ENCODE measurements at places on chromosomes 7 and 10.

GRCh38 chr7:155219947-155220769 is 77.5 kb upstream of the INSIG1 start:
- DNase-seq, result no peak

DNA sequence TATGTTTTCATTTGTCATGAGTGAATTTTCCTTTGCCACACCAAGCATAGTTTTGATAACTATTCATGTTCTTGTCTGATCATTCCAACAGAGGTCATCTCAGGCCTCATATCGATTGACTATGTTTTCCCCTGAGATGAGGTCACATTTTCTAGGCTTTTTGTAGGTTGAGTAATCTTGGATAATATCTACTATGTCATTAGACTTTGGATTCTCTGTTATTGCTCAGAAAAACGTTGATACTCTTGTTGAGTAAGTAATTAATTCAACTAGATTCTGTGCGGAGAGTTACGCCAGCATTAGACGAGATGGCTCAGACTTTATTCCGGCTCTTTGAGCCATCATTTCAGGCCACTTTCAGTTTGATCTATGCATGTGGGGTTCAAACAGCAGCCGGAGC is 57.7 kb downstream of the KLF6 start:
- DNase-seq, result no peak

DNA sequence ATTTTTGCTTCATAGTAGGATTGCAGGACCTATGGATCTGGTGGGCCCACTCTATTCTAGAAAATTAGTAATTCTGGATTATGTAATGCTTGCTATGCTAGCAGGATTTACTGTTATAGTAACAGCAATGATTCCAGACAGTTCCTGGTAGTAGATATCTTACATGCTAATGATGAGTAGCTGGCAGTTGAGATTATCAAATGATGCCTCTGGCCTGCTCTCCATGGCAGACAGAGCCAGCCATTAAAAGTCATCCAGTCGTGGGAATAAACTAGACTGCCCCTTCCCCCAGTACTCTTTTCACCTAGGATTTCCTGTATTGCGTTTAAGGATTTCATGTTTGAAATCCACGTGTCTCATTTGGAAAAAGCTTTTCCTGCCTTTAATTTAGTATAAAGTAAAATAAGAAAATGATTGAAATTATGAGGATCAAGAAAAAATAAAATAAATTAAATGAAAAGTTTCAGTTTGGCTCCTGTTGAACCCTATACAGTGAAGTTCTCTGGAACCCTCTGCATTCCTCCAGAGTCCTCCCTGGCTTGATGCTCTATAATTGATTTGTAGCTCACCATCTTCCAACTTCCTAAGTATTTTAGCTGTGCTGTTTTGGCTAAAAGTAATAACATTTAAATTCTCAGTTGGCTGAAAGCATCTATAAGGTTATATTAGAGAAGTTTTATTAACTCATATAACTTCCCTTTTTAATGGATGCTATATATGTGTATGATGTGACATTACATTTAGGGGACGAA is 14.6 kb downstream of the UMAD1 start:
- no peak for DNase-seq

DNA sequence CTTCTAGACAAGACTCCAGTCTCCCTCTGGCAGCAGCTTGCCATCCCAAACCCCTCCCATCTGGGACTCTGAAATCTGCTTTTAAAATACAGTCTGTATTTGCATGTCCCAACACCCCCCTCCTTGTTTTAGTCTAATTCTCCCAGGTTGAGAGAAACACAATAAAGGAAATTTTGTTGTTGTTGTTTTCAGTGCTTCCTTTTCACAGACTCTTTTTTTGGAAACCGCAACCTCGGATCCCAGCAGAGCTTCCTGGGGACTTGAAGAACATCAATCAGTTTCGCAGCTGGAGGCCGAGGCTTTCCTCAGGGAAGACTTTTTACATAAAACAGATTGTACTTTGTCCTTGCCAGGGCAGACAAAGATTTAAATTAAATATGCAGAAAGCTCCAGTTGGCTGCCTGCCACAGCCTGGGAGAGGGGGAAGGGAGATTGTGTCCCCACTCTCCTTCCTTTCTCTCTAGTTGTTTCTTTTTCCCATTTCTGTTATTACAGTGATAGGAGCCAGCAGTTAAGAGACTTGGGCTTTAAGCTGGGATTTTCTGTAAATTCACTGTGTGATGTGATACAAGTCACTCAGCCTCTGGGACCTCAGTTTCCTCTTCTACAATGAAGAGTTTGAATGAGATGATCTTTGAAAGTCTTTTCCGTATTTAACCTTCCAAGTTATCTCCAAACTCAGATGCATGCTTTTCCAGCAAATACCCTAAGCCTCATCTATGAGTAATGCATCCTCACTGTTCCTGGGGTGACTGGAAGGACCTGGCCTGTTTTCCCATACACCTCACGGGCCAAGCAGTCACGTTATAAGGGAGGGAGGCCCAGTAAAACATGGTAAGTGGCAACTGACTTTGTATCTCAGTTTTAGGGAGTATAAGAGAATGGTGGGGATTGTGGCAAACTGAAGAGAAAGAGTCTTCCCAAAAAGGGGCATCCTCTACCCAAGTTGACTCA is 192.3 kb downstream of the REEP3 start:
- DNase-seq, result no peak

GRCh38 chr7:149454750-149455149 is 6.1 kb downstream of the ZNF777 start:
- no peak for DNase-seq

DNA sequence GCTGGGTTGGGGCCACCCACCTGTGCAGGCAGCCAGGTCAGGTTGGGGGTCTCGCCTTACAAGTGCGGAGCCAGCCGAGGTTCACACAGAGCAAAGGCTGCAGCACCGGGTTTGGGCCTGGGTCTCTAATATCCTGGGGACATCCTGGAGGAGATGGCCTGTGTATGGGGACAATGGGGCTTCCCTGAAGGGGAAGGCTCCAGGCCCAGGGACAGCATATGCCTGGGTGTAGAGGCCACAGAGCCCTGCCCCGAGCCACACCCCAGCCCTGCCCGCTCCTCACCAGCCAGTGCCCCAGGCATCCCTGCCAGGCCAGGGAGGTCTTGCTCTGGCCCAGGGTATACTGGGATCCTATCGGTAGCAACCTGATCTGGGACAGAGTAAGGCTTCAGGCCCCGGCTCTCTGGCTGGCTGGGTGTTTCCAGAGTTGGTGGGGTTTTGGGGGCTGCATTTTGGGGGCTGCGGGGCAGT is 9.1 kb downstream of the TTYH3 start:
- DNase-seq, result no peak

- no peak for DNase-seq
Measured at GRCh38 chr10:110686047-110686446, 41.9 kb downstream of the RBM20 start.

DNA sequence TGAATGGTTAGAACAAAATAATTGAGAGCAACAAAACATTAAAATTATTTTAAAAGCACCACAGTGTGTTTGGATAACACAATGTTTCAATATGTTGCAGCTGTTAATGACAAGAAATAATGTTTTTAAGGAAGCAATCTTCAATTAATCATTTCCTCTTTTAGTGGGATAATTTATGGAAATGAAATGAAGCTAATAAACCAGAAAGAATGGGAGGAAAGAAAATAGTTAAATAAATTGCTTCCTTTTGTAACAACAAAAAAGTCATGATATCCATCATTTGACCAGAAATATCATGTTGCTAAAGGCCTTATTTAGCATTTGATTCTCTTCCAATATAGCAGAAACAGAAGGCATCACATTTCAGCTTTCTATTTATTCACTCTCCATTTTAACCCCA is 224.5 kb downstream of the SEMA3A start:
- no peak for DNase-seq

DNA sequence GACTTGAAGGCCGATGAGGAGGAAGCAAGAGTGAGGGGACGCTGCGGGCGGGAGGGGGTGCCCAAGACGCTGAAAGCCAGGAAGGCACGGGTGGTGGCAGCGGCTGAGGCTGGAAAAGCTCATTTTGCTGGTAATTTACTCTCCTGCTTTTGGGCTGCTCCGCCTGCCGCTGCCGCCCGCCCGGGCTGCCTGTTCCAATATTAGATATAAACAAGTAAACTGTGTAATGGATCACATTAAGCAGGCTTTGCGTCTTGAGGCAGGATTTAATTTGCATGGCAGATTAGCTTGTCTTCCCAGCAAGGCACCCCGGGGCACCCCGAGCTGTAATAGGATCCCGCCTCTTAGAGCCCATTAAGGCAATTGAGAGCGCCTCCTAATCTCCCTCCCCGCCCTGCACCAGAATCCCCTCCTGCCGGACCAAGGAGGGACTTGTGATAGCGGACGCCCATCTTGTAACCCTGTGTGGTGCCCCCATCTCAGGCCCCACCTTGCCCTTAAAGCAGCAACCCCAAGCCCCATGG is 46.1 kb upstream of the SLF2 start:
- DNase-seq, result no peak

DNA sequence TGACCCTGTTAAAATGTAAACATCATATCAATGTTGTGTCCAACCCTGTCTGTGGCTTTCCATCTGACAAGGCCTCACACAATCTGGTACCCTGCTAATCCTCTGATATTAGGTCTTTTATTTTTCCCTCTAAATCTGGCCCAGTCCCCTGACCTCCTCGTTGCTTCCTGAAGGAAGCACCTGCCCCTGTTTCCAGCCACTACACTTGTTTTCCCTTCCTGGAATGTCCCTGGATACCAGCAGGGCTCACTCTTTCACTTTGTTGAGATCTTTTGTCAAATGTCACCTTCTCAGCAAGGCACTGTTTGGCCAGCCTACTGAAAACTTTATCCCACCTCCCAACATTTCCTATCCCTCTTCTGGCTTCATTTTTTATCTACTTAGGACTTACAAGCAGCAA is 2.1 kb downstream of the SAMD9L start:
- no peak for DNase-seq

DNA sequence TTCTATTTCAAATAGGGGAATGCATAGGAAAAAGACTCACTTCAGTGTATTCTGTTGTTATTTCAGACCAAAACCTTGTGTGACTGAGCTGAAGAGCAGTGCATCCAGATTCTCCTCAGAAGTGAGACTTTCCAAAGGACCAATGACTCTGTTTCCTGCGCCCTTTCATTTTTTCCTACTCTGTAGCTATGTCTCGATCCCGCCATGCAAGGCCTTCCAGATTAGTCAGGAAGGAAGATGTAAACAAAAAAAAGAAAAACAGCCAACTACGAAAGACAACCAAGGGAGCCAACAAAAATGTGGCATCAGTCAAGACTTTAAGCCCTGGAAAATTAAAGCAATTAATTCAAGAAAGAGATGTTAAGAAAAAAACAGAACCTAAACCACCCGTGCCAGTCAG is 12.0 kb downstream of the TET1 start:
- DNase-seq, result no peak

DNA sequence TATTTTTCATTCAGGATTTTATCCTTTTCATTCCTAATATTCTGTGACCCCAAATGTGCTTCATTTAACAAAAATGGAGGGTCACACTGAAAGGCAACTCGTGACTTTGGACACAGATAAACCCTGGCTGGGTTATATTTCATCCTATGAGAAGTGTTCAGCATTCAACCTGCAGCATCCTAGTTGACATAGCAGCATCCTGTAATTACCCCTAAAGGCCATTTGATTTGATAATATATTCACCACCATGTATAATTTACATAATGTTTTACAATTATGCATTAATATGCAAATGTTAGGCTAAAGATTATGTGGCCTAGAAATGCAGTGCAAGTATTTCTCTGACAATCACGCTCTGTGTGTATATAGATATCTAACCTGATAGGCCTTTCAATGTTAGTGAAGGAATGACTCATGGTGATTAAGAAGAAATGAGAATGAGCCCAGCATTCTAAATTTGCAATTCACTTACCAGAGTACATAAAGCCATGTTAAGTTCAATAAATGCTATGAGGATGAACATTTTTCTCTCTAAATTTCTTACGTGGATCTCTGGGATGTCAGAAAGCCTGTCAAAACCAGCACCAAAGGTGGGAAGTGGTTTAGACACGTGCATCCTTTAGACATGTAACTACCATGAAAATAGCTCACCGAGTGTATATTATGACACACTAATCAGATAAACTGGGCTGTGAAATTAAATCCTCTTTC is 337.7 kb upstream of the AOAH start:
- DNase-seq, result no peak

DNA sequence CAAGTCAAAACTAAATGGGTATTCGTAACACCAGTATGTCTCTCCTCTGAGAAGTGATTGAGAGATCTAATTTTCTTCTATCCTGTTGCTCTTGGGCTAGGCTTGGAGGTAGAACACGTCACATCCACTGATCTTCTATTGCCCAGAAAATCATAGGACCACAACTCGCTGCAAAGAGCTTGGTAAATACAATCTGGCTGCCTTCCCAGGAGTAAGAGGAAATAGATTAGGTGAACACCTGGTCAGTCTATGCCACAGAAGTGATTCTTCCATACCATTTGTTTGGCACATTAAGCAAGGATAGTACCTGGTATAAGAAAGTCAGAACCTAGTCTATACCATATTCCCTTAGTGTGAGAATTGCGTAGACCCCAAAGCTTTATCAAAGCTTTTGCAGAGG is 129.3 kb upstream of the PHYHIPL start:
- no peak for DNase-seq

DNA sequence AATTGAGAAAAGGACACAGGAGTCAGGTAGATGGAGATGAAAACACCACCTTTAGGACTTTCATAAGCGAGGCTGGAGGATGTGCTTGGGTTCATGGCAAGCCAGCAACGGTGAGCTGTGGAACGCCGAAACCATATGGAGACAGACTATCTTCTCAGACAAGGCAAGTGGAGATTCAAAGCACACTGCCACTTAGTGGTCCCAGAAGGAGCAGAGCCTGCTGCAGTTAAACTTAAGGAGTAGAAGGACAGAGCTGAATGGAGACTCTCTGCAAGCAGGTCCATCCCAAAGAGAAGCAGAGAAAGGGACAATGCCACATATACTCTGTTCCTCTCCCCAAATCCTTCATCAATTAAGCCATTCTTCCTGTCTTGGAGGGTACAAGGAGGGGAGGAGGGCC is 236.3 kb upstream of the HABP2 start:
- no peak for DNase-seq

GRCh38 chr10:71828702-71829101 is 22.3 kb downstream of the PSAP start:
- DNase-seq, result no peak

- DNase-seq, result no peak
Measured at GRCh38 chr10:120538091-120538490, 81.1 kb downstream of the PLPP4 start.

- no peak for DNase-seq
Measured at GRCh38 chr7:76356823-76357222, 2.0 kb downstream of the YWHAG start.

DNA sequence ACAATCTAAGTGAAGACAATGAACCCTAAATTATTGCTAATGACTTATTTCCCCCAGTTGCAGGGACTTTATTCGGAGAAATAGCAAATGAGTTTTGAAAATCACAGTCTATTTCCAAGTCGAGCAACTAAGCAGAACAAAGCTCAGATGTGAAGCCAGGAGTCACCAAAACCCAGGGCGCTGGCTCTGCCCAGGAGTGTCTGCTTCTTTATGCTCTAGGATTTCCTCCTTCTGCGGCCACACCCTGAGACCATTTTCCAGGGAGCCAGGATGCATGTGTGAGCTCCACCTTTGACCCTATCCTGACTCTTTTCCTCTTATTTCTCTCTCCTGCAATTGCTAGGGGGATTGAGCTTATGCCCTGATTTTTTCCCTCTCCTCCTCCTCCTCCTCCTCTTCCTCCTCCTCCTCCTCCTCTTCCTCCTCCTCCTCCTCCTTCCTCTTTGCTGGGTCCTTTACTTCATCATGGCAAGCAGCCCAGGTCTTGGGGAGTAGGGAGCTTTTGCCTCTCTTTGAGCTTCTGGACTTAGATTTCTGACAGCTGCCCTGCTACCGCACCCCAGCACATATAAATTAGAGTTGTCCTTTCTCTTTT is 234.4 kb downstream of the ARL4A start:
- no peak for DNase-seq

GRCh38 chr7:76278540-76278939 is 23.9 kb upstream of the HSPB1 start:
- no peak for DNase-seq
